ENCODE measurements at places on chromosomes 12 and 14. TPM values are rescaled to one million over a fixed set of nuclear protein-coding genes. Genes with fewer than 3 reads are reported as not detected.

The PRIMA1 gene
- not detected for polyA plus RNA-seq

The KCNJ8 gene
- polyA plus RNA-seq: not detected

The ACSS3 gene
- 0.14 TPM for polyA plus RNA-seq

The RNASE3 gene
- not detected for polyA plus RNA-seq

The TAS2R31 gene
- polyA plus RNA-seq: not detected

The ZDHHC22 gene
- 0.08 TPM for polyA plus RNA-seq

The LBHD2 gene
- not detected for polyA plus RNA-seq

The PKP2 gene
- 1.4 TPM for polyA plus RNA-seq

The IFNG-AS1 gene
- polyA plus RNA-seq: not detected

The LRRC74A gene
- not detected for polyA plus RNA-seq

The CARMIL3 gene
- 0.03 TPM for polyA plus RNA-seq

The LRRC43 gene
- 3.1 TPM for polyA plus RNA-seq

GRCh38 chr14:56183631-56184157, 65.5 kb downstream of the PELI2 start:
- no peak for DNase-seq

DNA sequence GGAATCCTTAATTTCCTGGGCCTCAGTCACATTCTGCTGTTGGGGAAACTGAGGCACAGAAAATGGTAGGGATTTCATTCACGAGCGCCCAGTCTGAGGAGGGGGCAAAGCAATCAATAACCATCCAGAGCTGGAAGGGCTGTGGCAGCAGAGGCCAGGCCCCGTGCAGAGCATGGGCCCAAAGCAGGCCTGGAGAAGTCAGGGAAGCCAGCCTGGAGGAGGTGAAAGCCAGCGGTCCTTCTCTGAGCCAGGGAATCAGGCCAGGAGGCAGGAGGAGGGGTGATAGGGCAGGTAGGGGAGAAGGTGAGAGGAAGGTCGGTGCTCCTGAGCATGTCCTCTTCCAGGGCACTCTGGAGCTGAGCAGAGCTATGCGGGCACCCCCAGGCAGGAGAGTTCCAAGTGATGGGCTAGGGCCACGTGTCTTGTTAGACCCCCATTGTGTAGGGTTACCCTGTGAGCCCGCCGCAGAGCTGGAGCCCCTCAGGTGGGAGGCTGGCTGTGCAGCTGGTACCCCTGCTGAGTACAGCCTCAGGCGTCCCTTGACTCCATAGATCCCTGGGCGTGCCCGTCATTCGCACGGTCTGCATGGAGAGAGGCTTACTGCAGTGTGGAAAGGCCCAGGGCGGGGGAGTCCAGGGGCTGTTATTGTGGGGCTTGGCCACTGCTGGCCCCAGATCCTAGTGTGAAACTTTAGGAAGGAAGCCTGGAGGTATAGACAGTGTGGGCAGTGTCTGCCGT, 4.8 kb downstream of the TNFAIP2 start:
- no peak for DNase-seq

GRCh38 chr12:131897875-131898274, 3.5 kb downstream of the ULK1 start:
- DNase-seq: no peak

- DNase-seq: no peak
These were observed 78.5 kb downstream of the CCDC91 start for GRCh38 chr12:28268608-28269229.

DNA sequence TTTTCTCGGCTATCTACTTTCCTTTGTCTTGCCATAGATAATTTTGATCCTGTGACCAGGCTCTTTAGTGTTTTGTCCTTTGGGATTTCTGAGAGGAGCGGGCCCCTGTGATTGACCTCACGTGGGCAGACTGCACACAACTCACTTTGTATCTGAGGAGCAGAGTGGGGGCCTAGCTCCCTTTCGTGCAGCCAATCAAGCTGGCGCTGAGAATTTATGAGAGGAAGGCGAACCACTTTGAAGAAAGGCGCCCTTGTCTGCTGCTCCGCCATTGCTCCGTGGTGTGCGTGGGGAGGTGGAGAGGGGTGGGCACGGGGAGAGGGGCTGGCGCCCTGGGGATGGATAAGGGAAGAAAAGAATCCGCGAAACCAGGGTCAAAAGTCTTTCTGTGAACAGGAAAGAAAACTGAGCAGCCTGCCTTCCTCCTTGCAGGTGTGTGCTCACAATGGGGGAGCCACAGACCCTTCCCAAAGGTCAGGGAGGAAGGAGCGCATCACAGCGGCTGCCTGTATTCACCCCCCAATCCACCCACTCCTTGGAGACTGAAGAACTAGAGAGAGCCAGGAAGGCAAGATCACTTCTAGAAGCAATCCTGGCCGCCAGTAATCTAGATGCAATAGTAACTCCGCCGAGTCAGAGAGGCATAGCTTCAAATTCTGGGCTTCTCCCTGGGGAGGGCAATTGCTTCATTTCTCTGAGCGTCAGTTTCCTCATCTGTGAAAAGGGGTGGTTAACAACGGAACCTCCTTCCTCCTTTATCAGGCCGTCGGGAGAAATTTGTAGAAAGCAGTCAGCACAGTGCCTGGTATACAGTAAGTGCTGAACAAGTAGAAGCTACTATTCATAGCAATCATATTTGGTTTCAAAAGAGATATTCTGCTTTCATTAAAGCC, 24.9 kb upstream of the MED13L start:
- DNase-seq: no peak

GRCh38 chr12:124213666-124214347, 81.1 kb upstream of the RFLNA start:
- no peak for DNase-seq

- DNase-seq: no peak
These were observed 441.6 kb downstream of the PCNX1 start for GRCh38 chr14:71348817-71349216.

DNA sequence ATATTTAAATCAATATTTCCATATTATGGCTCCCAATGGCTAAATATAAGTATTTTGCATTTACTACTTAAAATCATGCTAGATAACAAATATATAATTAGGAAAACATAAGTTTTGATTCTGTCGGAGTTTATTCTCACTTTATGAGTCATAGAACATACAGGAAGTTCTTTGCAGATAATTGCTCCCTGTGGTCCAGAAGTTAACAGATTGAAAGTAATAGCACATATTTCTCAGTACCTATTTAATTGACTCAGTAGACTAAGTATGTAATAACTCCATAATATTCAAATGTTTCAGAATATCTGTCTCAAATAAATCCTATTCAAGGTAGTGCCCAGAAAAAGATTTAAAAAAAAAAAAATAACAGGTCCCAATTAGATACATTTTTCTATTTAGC, 806.0 kb upstream of the ATXN7L3B start:
- DNase-seq: no peak

GRCh38 chr12:127770118-127770517, 496.9 kb upstream of the TMEM132C start:
- DNase-seq: no peak

- no peak for DNase-seq
These were observed 86.9 kb downstream of the NTF3 start for GRCh38 chr12:5518584-5519365.

GRCh38 chr12:115259968-115260747, 576.2 kb upstream of the TBX3 start:
- no peak for DNase-seq

GRCh38 chr12:50016501-50017475, 8.5 kb downstream of the RACGAP1 start:
- DNase-seq: peak; percentile 83

- no peak for DNase-seq
These were observed 83.7 kb upstream of the BTG1 start for GRCh38 chr12:92229381-92229780.

DNA sequence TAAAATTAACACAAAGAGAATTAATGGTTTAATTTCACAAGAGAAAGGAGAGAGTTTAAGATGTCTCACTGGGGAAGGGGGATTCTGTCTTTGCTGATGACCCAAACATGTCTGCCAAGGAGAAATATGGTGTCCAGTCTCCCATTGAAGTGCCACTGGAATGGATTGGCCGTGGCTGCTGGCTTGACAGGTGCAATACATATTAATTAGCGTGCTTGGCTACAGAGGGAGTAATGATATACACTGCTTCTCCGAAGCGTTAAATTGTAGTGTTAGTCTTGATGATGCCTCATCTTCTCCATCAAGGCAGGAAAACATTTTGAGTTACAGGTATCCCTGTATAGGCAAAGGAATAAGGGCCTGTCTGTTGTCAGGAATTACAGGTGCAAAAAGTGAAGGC, 393.4 kb upstream of the TMPO start:
- DNase-seq: no peak

GRCh38 chr12:48106681-48107613, 1.1 kb upstream of the SENP1 start:
- DNase-seq: no peak

DNA sequence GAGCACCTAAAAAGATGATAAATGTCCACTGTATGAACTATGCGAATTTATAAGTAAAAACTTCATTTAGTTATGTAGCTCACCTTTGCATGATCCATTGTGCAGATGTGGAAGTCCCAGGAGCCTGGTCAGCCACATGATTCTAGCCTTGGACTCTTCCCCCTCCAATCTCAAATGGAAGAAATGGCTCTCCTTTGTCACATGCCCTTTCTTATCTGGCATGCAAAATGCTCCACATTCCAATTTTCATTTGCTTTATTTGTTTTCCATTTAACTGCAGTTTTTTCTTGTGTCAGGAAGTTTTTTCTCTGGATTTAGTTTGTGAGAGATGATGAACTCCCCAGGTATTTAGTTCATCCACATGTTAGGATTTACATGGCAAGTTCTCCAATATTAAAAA, 73.8 kb downstream of the DYRK2 start:
- no peak for DNase-seq

DNA sequence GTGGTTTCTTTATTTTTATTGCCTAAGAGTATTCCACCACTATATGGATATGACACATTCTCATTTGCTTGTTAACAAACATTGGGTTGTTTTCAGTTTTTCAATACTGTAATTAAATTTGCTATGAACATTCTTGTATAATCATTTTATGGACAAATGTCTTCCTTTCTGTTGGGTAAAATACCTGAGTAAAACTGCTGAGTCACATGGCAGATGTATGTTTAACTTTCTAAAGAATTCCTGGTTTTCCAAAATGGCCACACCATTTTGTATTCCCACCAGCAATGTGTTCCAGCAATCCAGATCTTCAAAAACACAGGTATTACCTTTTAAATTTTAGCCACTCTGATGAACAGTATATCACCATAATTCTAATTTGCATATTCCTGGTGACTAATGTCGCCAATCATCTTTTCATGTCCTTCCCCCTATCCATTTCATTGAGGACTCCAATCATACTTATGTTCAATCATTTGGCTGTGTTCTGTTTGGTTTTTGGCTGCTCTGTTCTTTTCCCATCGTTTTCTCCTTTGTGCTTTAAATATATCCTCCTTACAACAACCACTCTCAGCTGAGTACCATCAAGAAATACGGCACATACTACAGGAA, 36.0 kb downstream of the CDK17 start:
- DNase-seq: no peak

DNA sequence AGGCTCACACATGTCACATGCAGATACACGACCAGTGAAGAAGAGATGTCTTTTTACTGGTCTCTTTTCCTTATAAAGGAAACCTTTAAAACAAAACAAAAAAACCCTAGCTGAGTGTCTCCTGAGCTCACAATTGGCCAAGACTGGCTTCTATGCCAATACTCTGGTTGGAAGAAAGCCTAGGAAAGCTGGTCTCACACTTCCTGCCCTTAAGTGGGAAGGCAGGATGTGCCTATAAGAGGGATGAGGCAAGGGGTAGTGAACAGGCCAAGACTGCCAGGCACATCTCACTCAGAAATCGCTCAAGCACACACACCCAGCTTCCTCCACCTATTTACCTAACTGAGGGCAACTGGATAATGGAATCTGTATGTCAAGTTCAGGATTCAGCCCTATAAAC, 50.0 kb downstream of the SOCS2 start:
- DNase-seq: peak; percentile 14

DNA sequence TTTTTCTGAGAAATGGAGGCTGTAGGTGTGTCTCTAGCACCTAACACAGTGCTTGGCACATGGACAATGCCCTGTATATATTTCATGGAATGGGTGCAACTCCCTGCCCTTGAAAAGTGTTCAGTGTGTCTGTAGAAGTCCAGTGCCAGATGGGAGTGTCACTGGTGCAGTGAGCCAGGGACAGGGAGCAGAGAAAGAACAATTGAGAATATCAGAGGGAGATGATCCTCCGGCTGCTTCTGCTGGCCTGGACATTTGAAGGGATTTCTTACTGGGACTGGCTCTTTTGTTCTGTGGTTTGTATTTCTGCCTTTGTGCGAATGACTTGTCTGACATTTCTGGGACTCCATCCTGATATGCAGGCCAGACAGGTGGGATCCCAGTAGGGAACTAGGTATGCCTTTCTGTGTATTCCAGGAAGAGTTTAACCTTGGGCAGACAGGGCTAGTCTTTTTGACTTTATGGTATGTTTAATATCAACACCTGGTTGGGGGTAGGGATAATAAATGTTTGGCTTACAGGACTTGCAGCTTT, 328.0 kb downstream of the NRXN3 start:
- no peak for DNase-seq

- no peak for DNase-seq
These were observed 449.2 kb downstream of the DPF3 start for GRCh38 chr14:72444701-72445100.

- DNase-seq: no peak
These were observed 5.1 kb upstream of the DYNC1H1 start for GRCh38 chr14:101959277-101959676.

DNA sequence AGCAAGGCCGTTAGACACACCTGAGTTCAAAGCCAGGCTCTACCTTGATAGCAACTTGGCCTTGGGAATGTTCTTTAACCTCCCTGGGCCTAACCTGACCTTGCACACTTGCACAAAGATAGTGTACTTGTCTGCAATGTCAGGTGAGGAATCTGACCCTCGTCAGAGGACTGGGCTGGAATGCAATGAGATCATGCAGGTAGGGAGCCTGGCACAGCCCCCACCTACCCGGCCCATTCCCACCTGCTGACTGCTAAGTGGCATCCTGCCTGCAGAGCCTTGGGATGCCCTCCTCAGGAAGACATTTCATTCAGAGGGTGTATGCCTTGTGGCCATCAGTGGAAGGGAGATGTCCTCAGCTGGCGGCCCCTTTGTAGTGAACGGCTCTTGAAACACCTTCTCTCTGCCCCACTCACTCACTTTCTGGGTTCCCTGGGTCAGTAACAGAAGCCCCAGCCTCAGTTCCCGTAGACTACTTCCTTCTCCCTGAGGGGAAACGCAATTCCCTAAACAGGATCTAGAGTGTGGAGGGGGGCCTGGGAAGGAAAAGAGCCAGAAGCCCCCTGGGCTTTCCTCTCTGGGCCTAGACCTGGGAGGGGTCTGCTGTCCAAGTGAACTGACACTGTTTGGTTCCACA, 68.0 kb upstream of the DICER1 start:
- DNase-seq: no peak

GRCh38 chr12:128815779-128816642, 7.7 kb downstream of the SLC15A4 start:
- no peak for DNase-seq
